ENCODE measurements at places on chromosomes 5 and 9.

GRCh38 chr5:32109236-32109635 is 64.9 kb downstream of the GOLPH3 start:
- no peak for DNase-seq

GRCh38 chr9:113652355-113653152 is 189.0 kb downstream of the RGS3 start:
- no peak for DNase-seq

DNA sequence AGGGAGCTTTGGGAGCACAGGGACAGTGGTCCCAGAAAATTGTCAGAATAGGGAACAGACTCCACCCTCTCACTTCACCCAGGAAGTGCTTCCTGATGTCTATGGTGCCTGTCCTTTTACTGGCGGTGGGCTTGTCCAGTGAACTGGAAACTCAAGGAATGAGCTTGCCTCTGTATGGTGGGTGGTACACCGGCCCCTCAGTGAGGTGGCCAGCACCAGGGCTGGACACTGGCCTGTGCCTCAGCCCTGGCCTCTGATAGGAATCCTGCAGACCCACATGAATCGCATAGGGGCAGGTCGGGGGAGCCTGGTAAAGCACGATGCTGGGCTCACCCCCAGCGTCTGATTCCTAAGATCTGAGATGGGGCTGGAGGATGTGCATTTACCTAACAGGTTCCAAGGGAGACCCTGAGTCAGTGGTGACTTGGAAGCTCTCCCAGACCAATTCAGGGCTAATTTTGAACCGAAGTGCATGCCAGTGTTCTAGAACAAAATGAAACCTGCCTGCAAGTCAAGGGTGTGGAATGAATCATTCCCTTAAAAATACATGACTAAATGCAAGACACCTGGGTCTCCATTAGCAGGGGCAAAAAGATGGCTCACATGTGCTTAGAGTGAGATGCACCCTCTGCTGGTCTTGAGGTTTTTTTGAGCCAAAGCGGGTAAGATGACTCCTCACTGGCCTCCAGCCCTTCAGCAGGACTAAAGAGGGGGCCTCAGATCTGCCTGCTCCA is 178.3 kb downstream of the HSPA4 start:
- DNase-seq, result no peak

- no peak for DNase-seq
These were observed 301.1 kb downstream of the NR3C1 start for GRCh38 chr5:143102411-143102810.

DNA sequence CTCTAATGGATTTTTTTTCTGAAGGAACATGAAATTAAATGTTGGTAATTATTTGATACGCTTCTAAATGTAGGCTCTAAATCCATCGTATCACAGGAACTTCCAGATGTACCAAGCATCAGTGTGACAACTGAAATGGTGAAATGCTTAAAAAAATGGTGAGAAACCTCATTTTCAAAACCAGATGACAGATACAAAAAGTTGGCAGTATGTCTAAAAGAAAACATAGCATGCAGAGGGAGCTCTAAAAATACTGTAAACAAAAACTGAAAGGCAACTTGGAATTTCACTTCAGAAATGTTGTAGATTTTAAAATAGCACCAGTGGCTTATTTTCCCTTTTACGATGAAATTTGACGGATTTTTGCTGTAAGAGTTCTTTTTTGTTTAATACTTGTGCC is 1043.6 kb upstream of the WWC1 start:
- no peak for DNase-seq

- DNase-seq, result no peak
These were observed 17.4 kb upstream of the PLEKHG4B start for GRCh38 chr5:74503-75109.

GRCh38 chr5:177195307-177195952 is 61.9 kb downstream of the NSD1 start:
- DNase-seq, result no peak

DNA sequence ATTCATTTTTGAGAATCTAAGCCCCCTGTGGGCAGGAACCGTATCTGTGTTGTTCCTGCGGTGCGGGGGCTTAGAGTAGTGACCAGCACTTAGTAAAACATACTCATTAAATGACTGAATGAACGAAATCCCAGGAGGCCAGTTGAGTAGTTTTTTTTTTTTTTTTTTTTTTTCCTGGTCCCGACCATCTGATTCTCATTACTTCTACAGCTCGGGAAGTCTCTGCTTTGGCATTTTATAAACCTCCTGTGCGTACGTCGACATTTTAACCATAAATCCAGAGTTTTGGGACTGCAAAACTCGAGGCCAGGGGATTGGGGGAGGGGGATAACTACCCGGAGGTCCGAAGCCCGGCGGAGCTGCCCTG is 31.5 kb upstream of the SPRY4 start:
- DNase-seq, result no peak

DNA sequence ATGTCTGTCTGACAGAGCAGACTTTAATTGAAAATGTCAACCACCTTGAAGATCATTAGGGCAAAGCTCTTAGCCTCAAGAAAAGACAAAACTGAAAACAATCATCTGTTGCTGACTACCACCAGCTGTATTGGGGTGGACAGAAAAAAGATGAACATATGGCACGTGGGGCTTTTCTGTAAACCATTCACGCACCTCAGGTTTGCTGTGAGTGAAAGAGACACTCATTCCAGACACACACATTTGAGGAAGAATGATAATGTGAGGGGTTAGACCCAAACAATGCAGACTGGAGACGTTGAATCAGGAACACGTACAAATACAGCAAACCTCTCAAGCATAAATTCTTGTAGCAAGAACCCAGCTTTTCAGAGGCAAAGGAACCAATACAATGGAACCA is 158.7 kb downstream of the EBF1 start:
- DNase-seq, result no peak

DNA sequence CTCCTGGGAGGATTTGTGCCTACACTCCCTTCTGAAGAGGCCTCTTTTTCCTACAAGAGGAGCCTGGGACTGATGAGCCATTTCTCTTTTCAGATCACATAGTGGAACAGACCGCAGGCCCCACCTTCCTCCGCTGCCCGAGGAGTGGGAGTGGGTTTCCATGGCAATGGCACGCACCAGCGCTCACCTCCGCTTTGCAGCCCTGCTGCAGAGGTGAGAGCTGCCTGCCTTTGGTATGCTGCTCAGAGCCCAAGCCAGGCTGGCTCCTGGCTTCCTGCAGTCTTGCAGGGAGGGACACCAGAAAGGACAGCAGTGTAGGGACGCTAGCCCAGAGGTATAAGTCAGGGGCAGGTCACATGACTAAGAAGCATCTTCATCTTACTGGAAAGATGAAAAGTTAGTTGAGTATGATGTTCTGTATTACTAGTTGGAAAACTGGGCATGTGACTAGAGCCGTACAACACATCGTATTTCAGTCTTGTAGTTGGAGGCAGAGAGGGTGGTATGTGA is 12.4 kb downstream of the PTTG1 start:
- DNase-seq, result no peak

DNA sequence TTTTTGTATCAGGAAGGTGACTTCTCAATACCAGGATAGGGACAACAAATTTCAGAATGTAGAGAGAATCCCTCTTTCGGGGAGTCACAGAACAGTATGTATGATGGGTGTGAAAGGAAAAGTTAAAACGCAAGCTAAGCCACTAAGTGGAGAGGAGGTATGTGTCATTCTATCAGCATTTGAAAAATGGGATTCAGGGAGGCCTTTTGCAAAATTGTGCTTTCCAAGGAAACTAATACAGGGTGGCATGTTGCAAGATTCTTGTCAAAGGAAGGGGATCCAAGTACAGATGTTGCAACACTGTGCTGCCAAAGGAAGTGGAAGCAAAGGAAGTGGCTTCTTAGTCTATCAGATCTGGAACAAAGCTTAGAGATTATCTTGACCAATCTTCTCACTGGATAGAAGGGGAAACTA is 12.6 kb upstream of the TNIP1 start:
- no peak for DNase-seq

GRCh38 chr9:36997414-36997813 is 36.7 kb downstream of the PAX5 start:
- DNase-seq, result no peak

DNA sequence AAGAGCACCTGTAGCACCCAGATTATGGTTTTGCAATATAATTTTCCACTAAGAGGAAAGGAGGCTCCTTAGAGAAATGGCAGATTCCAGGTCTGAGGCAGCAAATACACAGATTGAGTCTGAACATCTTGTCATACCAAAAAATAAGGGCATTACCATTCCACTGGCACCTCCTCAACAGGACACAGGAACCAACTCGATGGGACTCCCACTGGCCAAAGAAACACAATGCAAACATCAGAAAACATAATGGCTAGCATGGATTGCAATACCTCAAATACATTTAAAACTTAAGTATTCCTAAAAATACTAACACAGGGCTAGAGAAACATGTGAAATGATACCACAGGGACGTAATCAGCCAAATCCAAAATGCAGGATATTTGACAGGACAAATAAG is 12.4 kb upstream of the RANBP17 start:
- DNase-seq, result no peak

DNA sequence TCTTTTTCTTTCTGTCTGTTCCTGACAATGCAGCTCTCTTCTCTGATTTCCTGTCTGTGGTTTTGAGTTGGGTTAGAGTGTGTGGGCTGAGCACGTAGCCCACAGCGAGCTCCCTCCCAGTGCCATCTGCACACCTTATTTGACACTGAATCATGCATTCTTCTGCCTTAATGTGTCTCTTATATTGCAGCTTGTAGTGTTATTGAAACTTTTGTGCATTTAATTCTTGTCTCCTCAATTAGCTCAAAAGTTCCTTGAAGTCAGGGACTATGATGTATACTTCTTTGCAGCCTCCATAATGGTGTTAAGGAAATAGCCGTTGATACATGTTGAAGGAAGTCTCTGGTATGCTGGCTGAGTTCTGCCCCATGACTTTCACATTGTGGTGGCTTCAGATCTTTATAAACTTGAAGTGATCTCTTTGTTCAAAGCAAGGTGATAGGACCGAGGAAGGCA is 576.2 kb upstream of the CLINT1 start:
- no peak for DNase-seq

DNA sequence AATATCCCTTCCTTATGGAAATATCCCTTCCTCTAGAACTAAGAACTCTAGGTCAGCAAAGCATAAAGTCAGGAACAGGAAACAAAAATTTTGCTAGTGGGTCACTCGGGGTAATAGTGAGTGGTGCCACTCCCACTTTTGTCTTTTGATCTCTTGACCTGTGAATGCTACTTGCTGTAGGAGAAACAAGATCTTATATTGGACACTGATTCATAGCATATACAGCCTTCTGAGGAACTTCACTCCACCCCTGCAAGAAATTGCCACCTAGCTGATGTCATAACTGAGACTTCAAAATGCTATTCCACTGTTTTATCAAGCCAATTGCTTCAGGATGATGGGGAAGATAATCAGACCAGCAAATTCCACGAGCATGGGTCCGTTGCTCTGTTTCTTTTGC is 53.3 kb upstream of the PRSS3 start:
- DNase-seq, result no peak

GRCh38 chr9:113381909-113382411 is 5.2 kb upstream of the HDHD3 start:
- DNase-seq, result no peak

DNA sequence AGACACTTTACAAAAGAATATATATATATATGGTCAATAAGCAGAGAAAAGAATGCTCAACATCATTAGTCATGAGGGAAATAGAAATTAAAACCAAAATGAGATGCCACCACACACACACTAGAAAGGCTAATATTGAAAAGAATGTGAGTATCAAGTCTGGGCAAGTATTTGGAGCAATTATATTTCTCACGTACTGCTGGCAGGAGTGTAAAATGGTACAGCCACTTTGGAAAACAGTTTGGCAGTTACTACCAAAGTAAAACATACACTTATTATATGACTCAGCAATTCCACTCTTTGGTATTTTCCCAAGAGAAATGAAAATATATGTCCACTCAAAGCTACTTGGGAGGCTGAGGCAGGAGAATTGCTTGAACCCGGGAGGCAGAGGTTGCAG is 29.8 kb downstream of the NEUROG1 start:
- DNase-seq, result no peak

- no peak for DNase-seq
These were observed 34.8 kb upstream of the HRH2 start for GRCh38 chr5:175623088-175623487.

DNA sequence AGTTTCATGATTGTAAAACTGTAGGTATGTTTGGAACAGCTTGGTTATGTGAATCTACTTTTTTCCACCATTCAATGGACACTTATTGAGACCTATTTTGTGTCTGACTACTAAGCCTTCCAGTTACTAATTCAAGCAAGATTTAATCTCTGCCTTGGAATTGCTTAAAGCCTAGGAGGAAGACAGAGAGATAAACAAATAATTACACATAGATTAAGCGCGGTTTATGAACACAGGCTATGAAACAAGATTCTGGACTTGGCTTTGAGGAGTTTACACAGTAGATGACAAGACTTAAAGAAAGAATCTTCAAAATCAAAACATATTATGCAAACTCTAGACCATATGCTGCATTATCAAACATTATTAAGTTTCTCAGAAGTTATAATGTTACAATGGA is 340.4 kb downstream of the RASEF start:
- DNase-seq, result no peak

- no peak for DNase-seq
These were observed 1318.3 kb upstream of the DMAC1 start for GRCh38 chr9:9117866-9118265.

Data from activated naive CD8-positive, alpha-beta T cell treated with anti-CD3 and anti-CD28 coated beads, Interleukin-2, amount 50 U/mL, for 16 hours (primary cell).